Stimulated activated CD4-positive, alpha-beta T cell treated with anti-CD3 and anti-CD28 coated beads, Interleukin-1b, Interleukin-23, amount 100 ng/mL, for 4 hours (primary cell): ENCODE measurements at places on chromosomes 1 and 21.

DNA sequence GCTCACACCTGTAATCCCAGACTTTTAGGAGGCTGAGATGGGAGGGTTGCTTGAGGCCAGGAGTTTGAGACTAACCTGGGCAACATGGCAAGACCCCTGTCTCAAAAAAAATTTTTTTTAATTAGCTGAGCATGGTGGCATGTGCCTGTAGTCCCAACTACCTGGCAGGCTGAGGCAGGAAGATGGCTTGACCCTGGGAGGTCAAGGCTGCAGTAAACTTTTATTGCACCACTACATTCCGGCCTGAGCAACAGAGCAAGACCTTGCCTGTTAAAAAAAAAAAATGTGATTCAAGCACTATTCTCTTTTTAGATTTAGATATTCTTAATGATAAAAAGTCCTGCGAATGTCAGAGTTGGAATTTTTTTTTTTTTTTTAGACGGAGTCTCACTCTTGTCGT, 102.5 kb upstream of the L1TD1 start:
- no peak for DNase-seq

DNA sequence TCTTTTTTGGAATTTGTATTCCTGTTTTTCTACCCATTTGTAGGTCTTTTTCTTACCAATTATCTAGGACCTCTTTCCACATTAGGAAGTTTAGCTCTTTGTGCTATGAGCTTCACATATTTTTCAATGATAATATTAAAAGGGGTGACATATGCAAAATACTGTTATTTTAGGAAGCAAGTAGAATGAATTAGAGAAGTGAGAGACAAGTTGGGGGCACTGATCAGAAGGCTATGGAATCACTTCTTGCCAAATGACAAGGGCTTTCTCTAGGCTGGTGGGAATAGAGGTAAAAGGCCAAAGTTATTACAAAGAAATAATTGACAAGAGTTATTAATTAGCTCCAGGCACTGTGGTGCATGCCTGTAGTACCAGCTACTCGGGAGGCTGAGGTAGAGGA, 4.3 kb upstream of the BCAR3 start:
- DNase-seq = no peak

DNA sequence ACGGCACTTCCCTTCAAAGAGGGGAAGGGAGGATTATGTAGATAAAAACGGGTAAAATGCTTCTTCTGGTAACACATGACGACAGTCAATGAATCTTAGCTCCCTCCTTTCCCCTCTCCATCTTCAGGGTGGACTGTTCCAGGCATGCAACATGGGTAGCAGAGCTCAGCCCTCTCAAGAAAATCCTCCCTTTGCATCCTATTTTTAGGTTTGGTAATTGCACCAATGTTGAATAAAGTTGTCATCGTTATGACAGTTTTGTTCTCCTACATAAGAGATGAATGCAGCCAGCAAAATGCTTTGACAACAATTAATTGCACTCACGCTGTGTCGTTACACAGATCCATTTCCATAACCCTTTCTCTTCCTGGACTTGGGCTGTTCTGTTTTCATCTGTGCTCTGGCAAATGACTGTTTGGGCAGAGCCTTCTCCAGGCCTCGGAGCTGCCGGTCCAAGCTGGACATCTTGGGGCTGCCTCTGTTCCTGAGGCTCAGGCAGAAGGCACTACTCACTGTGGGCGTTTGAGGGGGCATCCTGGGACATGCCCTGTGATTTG, 127.6 kb downstream of the CNIH3 start:
- no peak for DNase-seq

- DNase-seq = no peak
Observed at GRCh38 chr1:58721247-58721820, 21.5 kb upstream of the MYSM1 start.

DNA sequence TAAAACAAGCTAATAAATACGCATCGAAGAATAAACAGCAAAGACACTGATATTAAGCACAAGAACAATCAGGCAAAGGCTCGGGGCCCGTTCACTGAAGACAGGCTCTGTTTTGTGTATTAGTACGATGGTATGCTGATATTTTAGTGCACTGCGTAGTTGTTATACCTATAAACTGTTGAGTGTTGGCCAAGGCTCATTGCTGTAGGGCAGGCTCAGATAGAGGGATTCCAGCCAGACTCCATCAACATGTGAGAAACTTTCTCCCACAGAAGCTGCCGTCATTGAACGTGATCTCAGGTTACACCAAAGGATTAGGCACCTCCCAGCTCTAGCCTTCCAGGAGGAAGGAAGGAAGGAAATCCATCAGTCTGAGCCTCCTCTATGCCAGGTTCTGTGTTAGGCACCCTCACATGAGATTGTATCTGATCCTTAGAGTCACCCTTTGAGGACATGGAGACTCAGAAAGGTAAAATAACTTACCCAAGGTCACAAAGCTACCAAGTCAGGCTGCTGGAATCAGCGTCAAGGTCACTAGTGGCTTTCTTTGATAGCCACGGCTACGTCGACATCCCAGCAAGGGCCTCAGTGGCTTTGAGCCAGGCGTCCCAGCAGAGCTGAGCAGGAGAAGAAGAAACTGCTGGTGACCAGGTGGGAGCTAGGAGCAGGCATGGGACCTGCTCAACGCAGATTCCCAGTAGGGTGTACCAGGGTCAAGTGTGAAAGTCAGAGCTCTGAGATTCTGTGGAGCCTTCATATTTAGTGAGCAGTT, 14.8 kb downstream of the BCAR3 start:
- DNase-seq = no peak

GRCh38 chr1:107862064-107862463, 102.9 kb downstream of the VAV3 start:
- DNase-seq = no peak

DNA sequence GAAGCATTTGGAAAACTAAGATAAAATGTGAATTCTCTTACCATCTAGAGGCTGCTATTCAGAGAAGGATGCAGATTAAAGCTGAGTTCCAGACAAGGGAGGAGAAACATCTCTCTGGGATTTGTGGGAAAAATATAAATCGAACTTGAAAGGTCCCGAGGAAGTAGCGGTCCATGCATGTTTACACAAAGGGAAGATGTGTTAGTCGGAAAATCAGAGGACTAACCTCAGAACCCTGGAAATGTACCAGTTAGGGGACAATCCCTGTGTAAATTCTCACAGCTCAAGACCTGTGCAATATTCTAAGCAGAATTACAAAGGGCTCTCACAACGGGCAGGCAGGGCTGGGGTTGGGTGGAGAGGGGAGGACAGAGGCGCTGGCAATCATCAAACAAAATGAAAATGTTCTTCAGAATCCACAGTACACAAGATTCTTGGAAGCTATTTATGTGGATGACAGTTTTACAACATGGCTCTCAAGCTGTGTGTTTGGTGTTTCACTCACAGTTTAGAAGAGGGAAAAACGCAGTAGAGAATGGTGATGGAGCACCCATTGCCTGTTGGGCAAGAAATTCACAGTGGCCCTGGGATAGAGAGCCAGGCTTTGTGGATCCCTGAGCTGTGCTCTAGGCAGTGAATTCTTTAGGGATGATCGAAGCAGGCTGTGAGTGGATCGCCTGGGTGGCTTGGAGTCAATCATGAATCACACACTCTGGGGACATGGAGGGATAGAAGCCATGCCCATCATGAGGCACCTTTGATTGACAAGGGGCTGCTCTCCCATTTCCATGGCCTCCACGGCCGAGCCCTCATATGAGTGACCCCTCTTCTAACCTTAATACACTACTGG, 47.6 kb downstream of the KCNJ6 start:
- no peak for DNase-seq

DNA sequence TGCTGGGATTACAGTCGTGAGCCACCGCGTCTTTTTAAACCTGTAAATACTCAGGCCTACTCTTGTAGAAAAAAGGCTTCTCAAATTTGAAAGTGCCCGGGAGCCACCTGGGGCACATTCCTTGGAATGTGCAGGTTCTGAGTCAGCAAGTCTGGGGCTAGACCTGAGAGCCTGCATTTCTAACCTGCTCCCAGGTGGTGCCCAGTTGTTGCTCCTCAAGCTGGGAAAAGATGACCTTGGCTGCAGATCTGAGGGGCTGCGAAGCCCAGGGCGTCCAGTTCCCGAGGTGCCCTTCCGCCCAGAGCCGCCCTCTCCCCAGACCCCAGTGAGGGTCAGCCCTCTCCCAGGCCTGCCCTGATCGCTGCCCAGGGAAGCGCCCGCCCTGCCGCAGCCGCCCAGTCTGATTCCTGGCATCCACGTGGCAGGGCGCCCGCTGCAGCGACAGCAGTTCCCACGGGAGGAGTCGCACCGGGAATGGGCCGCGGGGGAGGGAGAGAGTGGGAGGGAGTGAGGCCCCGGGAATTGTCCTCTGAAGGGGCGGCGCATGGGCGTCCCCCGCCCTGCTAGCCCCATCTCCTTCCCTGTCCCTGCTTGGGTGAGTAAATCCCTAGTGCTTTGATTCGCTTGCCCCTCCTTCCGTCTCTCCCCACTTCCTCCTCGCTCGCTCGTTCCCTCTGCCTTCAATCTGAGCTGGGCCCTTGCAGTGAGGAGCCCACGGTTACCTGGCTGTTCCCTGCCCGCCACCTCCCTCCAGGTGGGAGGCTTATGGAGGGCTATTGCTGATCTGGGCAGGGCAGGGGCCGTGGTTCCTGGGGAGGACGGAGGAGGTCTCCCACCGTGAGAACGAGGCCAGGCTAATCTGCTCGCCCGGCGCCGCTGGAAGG, 18.8 kb upstream of the TENT5B start:
- DNase-seq = no peak

GRCh38 chr1:220483700-220484099, 44.2 kb upstream of the MARK1 start:
- DNase-seq = no peak

DNA sequence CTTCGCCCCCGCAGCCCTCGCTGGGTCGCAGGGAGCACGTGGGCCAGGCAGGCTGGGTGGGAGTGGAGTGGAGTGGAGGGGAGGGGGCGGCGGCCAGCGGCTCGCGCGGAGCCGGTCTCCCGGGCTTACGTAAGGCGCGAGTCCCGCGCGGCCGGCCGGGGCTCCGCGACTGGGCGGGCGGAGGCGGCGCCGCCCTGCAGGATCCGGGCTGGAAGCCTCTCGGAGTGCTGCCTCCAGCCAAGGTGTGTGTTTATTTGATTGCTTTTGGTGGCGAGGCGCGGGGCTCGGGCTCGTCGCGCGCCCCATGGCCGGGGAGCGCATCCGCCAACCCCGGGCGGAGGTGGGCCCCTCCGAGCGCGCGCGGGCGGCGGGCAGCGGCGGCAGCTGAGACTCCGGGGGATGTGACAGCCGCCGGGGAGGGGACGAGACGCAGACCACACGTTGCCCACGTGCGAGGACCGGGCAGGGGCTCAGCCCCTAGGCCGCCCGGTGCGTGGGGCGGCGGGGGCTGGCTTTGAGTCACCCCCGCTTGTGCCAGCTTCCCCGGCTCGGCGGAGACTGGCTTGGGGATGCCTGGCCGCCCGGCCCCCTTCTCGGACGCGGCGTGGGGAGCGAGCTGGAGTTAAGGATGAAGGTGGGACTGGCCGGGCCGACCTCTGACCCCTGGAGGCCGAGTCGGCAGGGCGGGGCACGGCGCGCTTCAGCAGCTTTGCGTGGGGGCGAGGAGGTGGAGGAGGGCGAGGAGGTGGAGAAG, 402 bp upstream of the AK4 start:
- DNase-seq = peak; percentile 11

- DNase-seq = no peak
Observed at GRCh38 chr1:227885648-227886502, 61.9 kb downstream of the WNT9A start.

GRCh38 chr1:193109619-193110018, 4.4 kb upstream of the GLRX2 start:
- no peak for DNase-seq

- no peak for DNase-seq
Observed at GRCh38 chr1:54754045-54754444, 10.3 kb downstream of the PARS2 start.

- no peak for DNase-seq
Observed at GRCh38 chr21:38820471-38821239, 14.9 kb downstream of the ETS2 start.

DNA sequence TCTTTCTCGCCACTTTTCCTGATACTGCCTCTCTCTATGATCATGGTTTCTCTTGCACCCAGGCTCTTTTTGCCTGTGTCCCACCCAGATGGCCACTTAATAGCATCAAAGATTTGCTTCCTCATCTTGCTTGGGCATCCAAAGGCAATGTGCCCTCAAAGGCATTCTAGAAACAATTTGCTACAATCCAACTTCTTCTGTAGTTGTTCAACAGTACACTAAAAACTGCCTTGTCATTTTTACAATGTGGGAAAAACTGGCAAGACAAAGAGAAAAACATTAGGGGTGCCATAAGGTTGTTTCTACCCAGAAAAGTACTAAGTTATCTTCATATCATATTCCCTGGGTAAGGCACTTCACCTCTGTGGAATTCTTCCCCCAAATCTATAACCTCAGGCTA, 16.5 kb upstream of the KLF18 start:
- DNase-seq = no peak

DNA sequence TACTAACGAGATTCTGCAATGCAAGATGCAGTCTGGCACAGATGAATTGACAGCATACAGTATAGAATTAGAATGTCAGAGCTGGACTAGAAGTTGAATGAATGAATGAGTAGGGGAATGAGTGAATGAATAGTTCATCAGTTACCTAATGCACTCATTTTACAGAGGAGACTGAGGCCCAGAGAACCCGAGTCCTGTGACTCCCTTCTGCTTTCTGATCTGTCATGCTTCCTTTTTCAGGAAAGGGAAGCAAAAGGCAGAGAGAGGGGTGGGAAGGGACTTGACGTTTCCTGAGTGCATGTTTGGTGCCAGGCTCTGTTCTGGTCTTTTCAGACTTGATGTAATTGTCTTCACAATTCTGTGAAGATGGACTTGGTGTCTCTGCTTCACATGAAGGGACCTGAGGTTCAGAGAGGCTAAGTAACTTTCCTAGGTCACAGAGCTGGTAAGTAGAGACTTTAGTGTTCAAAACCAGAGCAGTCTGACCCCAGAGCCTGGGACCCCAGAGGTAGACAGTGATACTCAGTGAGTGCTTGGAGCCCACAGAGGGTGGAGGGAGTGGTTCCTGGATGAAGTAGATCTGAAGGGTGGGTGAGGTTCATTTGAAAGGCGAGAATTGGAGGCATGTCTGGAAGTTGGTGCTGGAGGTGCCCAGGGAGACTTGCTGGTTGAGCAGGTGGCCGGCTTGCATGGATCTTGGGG, 8.0 kb upstream of the MEX3A start:
- no peak for DNase-seq

DNA sequence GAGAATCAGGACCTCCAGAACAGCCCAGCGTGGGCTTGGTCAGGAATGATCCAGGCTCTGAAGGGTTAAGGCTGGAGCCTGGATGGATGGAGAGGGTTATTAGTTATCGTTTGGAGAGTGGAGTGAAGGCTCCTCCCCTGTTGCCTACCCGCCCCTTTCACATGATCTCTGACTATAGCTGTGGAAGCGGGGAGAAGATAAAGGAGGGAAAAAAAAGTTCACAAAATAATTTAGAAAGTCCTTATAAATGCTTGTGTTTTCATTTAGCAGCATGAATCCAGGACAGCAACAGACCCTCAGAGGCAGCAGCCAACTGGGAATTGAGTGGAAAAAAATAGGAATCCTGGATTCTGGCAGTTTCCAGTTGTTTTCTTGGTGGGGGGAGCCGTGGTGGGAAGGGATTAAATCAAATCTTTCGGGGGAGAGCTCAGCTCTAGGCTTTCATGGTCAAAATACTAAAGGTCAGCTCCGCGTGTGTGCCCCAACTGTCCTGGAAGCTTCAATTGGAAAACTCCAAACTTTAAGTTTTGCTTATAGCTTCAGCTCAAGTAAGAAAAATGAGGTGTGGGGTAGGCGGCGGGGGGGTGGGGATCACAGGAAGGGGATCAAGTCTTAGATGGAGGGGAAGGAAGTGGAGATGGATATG, 595 bp upstream of the DDR2 start:
- no peak for DNase-seq

GRCh38 chr1:10149231-10149630, 61.1 kb upstream of the KIF1B start:
- no peak for DNase-seq

GRCh38 chr1:39398278-39399021, 93.0 kb upstream of the BMP8A start:
- DNase-seq = no peak
